Mammary epithelial cell (primary cell): ENCODE measurements at places on chromosomes 3 and 15.
A peak's percentile ranks its signal among the peaks of the same experiment; 100 is the strongest.

GRCh38 chr3:18224426-18224825 lies 200.7 kb downstream of the SATB1 start:
- DNase-seq = no peak

DNA sequence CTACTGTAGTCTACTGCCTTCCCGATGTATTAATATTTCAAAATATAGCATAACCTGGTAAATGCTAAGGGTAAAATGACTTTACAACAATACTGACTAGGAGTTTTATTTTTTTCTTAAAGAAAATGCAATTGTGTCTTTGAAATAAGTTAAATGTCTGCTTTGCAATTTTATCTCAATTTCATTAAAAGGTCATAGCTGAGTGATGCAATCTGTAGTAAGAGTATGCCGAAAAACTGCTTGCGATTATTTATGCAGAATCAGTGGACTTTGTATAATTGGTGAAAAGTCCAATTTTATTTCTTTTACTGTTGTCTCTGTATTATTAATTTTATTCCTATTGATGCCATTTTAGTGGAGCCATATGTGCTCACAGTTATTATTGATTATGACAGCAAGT lies 1143.6 kb upstream of the EPHA6 start:
- no peak for DNase-seq

- DNase-seq = no peak
Observed at GRCh38 chr3:52112056-52112455, 42.2 kb downstream of the POC1A start.

GRCh38 chr3:127680146-127680661 lies 7.5 kb downstream of the ABTB1 start:
- DNase-seq = no peak

DNA sequence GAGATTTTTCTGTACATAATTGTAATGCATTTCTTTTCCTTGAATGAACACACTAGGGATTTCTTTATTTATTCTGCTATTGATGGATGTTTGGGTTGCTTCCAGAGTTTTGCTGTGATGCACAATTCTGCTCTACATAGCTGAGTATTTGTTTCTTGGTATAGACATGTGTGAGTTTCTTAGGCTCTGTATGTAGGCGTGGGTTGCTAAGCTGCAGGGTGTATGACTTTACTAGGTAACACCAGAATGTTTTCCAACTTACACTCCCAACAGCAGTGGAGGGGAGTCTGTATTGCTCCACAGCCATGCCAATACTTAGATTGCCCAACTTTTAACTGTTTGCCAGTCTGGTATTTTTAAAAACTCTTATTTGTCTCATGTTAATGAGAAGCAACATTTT lies 155.5 kb upstream of the TNIK start:
- DNase-seq = peak; percentile 34

DNA sequence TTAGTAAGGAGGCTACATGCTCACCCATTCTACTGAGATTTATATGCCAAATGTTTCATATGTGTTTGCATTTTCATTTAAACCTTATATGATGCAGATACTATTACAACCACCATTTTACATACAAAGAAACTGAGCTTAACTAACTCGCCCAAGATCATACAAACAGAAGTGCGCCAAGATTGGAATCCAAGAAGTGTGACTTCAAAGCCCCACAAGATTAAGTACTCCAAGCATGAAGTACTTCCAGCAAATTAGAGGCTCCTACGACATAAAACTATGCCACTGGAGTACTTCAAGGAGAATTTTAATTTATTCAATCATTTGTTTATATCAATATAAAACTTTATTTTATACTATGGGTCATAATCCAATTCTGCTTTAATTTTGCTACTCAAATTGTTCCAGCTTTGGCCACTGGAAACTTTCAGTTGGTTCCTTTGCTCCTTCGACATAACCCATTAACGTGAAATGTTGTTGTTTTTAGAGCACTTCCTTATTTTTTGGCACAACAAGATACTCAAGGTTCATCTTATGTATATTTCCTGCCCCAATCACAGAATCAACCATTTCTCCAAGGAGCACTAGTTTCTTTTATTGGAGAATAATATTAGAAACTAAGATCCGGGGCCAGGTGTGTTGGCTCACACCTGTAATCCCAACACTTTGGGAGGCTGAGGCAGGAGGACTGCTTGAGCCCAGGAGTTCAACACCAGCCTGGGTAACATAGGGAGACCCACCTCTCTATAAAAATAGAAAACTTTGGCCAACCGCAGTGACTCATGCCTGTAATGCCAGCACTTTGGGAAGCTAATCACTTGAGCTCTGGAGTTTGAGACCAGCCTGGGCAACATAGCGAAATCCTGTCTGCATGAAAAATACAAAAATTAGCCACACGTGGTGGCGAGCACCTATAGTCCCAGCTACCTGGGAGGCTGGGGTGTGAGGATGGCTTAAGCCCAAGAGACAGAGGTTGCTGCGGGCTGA lies 10.4 kb downstream of the INO80 start:
- DNase-seq = no peak

- peak; percentile 23 for DNase-seq
Observed at GRCh38 chr15:74631935-74632560, 16.4 kb downstream of the CLK3 start.

DNA sequence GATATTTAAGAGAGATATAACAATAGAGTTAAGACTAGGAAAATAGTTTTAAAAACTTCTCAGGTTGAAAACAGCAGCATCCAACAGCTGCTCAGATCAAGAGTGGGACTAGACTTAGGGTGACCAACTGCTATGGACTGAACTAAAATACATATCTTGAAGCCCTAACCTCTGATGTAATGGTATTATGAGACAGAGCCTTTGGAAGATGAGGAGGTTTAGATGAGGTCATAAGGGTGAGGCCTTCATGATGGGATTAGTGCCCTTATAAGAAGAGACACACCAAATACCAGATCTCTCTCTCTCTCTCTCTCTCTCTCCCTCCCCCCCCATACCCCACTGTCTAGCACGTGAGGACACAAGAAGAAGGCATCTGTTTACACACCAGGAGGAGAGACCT lies 37.4 kb upstream of the GALNT15 start:
- no peak for DNase-seq

- no peak for DNase-seq
Observed at GRCh38 chr3:14243782-14244181, 65.2 kb downstream of the LSM3 start.

- DNase-seq = no peak
Observed at GRCh38 chr3:166123088-166123487, 285.9 kb upstream of the BCHE start.

GRCh38 chr3:16377847-16378302 lies 112.9 kb downstream of the OXNAD1 start:
- no peak for DNase-seq

DNA sequence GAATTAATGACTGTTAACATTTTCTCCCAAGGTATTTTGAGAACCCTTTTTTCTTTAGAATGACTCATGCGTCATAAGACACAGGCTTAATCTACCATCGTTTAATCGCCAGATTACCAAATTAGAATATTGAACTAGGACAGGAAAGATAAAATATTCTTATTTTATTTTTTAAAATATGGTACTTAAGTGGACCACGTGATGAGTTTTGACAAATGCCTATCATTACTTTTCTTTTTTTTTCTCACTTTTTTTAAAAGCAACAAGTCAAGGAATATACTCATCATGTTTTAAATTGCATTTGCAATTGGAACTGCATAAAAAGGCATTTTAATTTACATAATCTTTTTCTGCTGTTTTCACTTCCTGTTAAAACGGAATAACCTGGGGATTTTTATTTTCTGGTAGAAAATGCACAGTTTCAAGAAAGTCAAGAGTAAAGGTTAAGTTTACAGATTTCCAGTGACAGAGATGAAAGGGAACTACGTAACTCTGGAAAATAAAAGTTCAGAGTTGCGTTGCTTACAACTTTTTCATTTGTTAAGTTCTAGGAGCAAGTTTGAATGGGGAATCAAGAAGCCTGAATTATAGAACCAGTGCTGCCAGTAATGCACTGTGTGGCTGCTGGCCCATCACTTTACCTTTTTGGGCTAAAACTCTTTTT lies 23.6 kb downstream of the SIAH2 start:
- no peak for DNase-seq

GRCh38 chr3:17087509-17087908 lies 202.8 kb downstream of the PLCL2 start:
- no peak for DNase-seq
